Lower leg skin (tissue), 4 donors: ENCODE measurements at places on chromosomes 13 and 19.

DNA sequence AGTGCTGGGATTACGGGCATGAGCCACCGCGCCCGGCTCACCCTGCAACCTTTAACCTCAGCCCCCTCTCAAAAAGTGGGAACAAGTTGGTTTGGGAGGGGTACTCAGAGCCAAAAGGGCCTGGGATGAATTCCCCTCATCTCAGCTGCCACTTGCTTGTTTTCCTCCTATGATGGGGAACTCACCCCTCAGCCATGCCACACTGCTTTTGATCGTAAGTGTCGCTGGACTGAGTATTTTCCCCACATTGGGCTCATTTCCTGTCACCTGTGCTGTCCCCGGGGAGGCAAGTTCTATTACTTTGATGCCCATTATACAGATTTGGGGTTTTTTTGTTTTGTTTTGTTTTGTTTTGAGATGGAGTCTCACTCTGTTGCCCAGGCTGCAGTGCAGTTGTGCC lies 6.5 kb downstream of the R3HDM4 start:
- no peak for DNase-seq

GRCh38 chr13:83311886-83312577 lies 570.2 kb downstream of the SLITRK1 start:
- DNase-seq = no peak

- DNase-seq = peak; percentile 72
Observed at GRCh38 chr19:48194041-48194843, 23.8 kb downstream of the ZSWIM9 start.

DNA sequence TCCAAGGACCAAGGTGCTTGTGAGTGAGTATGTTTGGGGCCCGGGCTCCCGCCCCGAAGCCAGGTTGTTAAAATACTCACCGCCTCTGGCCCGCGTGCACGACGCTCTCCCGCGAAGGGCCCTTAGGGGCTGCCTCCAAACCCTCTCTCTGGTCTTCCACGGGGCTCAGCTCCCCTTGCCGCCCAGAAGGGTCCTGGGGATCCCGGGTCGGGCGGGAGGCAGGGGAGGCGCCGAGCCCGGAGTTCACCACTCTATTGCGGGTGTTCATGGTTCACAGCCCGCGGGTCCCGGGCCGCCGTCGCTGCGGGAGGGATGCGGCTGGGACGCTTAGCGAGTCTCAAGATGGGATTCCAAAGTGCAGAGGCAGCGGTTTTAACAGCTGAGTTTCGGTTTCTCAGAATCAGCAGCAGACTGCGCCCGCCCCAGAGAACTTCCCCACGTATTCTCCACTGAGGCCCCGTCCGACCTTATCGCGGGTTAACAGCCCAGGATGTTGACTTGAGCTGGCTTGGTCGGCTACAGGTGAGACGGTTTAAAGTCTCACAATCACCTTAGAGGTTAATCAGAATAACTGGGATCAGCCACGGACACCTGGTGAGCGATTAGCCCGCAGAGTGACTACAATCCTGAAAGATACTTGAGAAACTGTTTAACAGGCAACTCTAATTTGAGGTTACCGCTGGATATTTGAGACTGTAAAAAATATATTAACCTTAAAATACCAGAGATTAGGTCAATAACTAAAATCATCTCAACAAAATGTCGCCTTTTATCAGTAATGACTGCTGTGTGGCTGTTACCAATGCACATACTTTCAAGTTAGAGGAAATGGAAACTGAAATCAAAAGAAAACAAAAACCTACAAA lies at the start of gene EPSTI1:
TSS of gene EPSTI1 (minus strand) at position 344 of the 866 bp plus-strand sequence. CDS start at position 268, 76 bp downstream.
- DNase-seq = peak; percentile 34

- DNase-seq = no peak
Observed at GRCh38 chr13:37216331-37216730, 110.9 kb upstream of the CSNK1A1L start.

DNA sequence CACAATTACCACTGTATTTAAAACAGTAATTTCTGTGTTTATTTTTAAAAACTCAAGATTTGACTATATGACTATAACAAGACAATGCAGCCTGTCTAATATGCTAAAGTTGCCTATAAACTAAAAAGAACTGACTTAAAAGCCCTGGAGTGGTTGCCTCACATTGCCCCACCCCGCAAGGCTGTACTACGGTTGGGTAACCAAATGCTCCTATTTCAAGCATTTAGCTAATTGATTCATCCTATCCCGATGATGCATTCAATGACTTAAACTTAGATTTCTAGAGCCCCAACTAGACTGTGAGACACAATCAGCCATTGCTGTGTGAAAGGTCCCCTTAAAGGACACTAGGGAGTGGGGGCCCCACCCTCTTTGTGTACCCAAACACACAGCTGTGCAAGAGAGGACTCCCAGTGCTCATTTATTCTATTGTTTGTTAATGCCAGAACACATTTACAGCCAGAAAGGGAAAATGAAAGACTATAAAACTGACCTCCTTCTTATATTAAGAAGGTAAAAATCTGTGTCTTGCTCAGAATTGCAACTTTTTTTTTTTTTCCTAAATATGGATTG lies 66.9 kb downstream of the MIPEP start:
- DNase-seq = no peak

DNA sequence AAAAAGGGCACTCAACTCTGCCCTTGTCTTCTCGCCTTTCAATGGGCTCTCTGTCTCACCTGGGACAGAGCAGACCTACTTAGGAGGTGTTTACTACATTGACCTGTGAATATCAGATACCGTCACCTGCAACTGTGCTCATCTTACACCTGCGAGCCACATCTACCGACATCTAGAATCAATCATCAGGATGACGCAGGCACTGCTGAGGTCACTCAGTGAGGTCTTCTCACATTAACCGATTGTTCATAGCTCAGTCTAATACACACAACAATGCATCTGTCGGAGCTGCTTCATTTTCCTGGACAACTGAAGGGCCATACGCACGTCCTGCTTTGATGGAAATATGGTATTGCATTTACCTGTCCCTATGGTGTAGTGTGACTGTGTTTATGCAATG lies 211.9 kb downstream of the FGF9 start:
- DNase-seq = no peak

DNA sequence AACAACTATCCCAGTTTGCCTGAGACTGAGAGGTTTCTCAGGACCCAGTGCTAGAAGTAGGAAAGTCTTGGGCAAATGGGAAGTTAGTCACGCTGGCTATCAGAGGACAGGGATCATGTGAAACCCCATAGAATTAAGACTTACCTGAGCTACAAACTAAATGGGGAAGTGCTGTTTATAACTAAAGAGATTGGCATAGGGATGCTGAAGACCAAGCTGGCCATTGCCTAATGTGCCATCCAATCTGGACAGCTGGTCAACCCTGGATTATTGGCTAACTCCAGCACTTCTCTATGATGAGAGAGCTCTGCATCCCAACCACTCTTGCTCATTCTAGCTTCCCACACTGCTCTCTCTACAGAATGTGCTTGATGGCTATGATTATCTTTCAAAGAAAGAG lies 216.1 kb downstream of the TDRD3 start:
- DNase-seq = no peak

DNA sequence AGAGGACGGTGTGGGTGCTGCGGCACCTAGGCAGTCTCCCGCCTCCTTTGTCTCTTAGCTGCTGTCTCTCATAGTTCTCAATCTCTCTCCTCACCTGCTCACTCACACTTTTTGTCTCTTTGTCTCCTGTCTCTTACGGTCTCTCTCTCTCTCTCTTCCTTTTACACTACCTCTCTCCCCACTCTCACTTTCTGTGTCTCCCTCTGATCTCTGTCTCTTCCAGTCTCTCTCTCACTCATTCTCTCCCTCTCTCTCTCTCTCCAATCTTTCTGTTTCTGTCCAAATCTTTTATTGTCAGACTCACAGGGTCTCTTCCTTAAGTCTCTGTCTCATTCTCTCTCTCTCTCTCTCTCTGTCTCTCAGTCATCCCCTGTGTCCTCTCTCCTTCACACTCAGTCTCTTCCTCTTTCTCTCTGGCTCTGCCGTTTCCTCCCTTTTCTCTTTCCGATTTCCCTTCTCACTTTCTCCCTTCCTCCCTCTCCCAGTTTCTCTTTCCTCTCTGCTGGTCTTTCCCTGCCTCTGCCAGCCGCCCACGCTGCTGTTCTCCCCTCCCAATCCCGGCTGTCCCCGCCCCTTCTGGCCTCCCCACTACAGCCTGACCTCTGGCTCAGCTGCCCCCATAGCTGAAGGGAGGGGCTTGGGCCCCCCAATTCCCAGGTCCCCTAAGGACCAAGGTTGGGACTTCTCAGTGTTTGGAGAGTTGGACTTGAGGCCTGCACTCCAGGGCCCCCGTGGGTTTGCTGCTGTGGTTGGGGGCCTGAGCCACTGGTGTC lies at the start of gene PLEKHA4:
TSS of gene PLEKHA4 (minus strand) at position 504 of the 773 bp plus-strand sequence. CDS start 997 bp downstream, outside the sequence.
- DNase-seq = no peak

GRCh38 chr19:40056505-40056904 lies 474 bp upstream of the ZNF780B start:
- DNase-seq = no peak

GRCh38 chr13:57546942-57547341 lies 84.6 kb upstream of the PCDH17 start:
- no peak for DNase-seq

DNA sequence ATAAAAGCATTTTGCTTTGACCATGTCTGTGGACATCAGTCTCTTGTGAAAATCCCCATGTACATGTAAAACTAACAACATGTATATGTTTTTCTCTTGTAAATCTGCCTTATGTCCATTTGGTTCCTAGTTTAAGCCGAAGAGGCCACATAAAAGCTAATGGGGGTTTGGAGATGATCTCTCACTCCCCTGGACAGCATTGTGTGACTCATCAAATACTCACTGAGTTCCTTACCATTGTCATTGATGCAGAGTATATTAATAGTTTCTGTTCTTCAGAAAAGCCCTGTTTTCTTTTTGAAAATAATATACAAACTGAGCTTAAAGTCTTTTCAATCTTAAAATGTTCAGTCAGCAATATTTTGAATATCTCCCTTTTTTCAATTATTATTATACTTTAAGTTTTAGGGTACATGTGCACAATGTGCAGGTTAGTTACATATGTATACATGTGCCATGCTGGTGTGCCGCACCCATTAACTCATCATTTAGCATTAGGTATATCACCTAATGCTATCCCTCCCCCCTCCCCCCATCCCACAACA lies 536.7 kb upstream of the HTR2A start:
- no peak for DNase-seq

GRCh38 chr13:97976610-97977521 lies 23.4 kb downstream of the IPO5 start:
- DNase-seq = peak; percentile 86

GRCh38 chr19:38483016-38483630 lies 49.6 kb downstream of the RYR1 start:
- no peak for DNase-seq

DNA sequence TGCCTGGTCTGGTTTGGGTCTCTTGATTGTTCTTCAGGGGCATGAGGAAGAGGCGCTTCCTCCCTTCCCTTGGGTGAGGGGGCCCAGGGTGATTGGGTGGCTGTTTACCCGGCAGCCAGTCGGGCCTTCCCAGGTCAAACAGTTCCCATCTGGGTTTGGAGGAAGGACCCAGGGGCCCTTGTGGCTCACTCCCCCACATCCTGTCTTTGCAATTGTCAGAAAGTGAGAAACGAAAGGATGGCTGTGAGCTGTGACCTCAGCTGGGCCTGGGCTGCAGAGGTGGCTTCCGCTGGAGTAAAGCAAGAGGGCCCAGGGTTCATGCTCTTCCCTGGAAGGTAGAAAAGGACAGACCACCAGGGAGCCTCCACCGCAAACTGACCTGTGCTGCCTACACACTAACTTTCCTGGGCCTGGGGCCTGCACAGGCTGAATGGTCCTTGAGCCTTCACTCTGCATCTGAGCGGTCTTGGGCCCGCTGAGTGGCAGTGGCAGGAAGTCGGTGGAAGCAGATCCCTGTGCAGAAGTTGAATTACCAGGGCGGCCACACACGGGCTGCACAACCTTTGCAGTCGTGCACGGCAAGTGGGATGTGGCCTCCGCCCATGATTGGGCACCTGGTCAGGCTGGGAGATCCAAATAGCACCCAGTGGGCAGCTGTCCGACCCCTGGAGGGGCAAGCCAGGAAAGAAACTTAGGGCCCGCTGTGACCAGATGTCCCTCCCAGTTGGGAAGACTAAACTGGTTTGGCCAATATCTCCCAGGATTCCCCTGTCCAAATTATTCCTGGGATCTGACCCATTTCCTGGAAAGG lies 5.3 kb upstream of the CD79A start:
- no peak for DNase-seq

- no peak for DNase-seq
Observed at GRCh38 chr13:28047757-28048388, 52.5 kb downstream of the FLT3 start.

DNA sequence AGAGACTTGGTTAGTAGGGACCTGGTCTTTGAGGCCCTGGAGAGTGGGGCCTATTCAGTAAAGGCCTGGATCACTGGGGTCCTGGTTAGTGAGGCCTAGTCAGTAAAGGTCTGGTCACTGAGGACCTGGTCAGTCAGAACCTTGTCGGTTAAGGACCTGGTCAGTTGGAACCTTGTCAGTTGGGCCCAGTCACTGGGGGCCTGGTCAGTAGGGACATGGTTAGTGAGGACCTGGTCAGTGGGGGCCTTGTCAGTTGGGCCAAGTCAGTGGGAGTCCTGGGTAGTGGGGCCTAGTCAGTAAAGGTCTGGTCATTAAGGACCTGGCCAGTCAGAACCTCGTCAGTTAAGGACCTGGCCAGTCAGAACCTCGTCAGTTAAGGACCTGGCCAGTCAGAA lies 43.2 kb upstream of the TPM4 start:
- peak; percentile 73 for DNase-seq

GRCh38 chr19:46431824-46432223 lies 3.1 kb upstream of the PNMA8C start:
- no peak for DNase-seq

DNA sequence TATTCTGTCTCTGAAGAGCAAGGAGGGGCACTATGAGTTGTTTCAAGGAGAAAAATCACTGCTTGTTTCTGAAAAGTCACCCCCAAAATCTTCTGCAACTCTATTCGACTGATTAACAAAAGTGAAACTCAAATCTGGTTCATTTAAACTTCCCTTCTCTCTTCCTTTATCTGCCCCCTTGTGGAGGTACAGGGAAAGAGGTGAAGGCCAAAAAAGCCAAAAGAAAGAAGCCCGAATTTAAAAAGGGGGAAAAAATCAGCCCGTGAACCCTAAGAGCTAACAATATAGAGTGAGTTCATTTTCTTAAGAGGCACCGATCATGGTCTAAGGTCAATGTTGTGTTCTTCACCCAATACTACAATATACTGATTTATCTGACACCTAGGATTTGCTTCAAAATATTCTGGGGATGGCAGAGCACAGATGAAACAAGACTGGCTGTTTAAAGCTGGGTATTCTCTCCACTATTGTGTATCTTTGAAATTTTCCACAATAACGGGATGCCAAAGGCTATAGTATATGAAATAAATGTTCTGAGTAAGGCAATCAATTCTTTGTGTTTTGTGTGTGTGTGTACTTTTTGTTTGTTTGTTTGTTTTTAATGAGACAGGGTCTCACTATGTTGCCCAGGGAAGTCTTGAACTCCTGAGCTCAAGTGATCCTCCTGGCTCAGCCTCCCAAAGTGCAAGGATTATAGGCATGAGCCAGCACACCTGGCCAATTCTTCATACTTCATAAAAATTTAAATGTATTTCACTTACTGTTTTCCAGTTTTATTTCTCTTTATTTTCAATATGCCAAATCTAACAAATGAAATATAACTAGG lies 55.0 kb upstream of the EEF1AKMT1 start:
- no peak for DNase-seq

GRCh38 chr19:34468409-34468808 lies 13.1 kb upstream of the WTIP start:
- no peak for DNase-seq

- DNase-seq = no peak
Observed at GRCh38 chr13:29801737-29802305, 48.6 kb downstream of the UBL3 start.
